ENCODE measurements at places on chromosomes 2 and 18.

GRCh38 chr18:2853926-2854664 lies 7.3 kb downstream of the EMILIN2 start:
- no peak for ATAC-seq
- no peak overlapping the region for H3K4me3 ChIP-seq
- no peaks in the 10 kb centered on the region for H3K4me1 ChIP-seq
- H3K27ac ChIP-seq: peak overlapping the region; percentile 32

GRCh38 chr2:58852243-58852642 lies 611.1 kb upstream of the FANCL start:
- peak; percentile 63 for ATAC-seq
- H3K27me3 ChIP-seq: no peaks in the 10 kb centered on the region

DNA sequence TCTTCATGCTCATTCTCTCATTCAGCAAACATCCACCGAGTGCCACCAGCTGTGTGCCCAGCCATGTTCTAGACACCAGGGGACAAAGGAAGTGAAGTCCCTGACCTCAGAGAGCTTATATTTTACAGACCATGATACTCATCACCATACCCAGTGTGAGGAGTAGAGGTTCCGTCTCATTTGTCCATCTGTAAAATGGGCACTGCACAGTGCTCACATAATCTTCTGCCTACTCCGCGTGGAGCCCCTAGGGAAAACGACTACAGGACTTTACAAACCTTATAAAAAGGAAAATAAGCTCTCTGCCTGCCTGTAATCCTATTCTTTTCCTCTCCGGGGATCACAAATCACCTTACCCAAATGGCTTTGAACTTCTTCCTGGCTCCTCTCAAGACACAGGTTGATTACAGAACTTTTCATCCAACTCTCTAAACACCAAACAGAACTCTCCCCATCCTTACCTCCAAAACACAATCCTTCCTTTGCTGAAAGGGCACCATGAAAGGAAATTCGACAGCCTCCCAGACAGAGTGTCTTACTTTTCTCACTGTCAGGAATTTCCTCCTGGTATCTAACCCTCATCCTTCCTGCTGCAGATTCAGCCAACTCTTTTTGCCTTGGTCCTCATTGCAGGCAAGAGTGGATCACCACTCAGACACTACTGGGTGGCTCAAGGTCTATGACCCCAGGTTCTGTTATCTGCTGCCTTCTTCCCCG lies 99.5 kb downstream of the TNS1 start:
- ATAC-seq: no peak
- peak overlapping the region; percentile 97 for H3K27ac ChIP-seq
- no peaks in the 10 kb centered on the region for H3K36me3 ChIP-seq
- peaks cover 96% of the 10 kb centered on the region for H3K4me1 ChIP-seq

DNA sequence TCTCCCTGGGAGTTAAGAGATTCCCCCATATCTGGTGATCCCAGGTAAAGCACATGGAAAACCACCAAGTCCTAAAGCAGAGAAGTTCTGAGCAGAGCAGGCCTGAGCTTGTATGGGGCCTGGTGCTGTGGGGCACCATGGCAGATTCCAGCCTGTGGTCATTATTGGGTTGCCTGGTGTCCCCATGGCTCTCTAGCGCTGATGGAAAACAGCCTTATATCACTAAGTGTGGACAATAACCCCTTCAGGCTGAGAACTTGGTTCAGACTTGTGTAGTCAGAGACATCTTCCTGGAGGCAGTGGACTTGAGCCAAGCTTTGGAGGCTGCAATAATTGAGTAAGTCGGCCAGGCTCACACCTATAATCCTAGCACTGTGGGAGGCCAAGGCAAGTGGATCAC lies 96.8 kb downstream of the MCFD2 start:
- H3K36me3 ChIP-seq: no peaks in the 10 kb centered on the region
- no peaks in the 10 kb centered on the region for H3K27me3 ChIP-seq
- peak overlapping the region; percentile 84 for H3K27ac ChIP-seq
- H3K4me3 ChIP-seq: no peak overlapping the region
- H3K4me1 ChIP-seq: peaks cover 35% of the 10 kb centered on the region
- ATAC-seq: no peak

GRCh38 chr2:144835634-144836350 lies 315.9 kb upstream of the ZEB2 start:
- no peaks in the 10 kb centered on the region for H3K27me3 ChIP-seq
- H3K4me3 ChIP-seq: no peak overlapping the region
- no peak for ATAC-seq
- H3K4me1 ChIP-seq: no peaks in the 10 kb centered on the region
- no peaks in the 10 kb centered on the region for H3K36me3 ChIP-seq
- peak overlapping the region; percentile 48 for H3K27ac ChIP-seq

DNA sequence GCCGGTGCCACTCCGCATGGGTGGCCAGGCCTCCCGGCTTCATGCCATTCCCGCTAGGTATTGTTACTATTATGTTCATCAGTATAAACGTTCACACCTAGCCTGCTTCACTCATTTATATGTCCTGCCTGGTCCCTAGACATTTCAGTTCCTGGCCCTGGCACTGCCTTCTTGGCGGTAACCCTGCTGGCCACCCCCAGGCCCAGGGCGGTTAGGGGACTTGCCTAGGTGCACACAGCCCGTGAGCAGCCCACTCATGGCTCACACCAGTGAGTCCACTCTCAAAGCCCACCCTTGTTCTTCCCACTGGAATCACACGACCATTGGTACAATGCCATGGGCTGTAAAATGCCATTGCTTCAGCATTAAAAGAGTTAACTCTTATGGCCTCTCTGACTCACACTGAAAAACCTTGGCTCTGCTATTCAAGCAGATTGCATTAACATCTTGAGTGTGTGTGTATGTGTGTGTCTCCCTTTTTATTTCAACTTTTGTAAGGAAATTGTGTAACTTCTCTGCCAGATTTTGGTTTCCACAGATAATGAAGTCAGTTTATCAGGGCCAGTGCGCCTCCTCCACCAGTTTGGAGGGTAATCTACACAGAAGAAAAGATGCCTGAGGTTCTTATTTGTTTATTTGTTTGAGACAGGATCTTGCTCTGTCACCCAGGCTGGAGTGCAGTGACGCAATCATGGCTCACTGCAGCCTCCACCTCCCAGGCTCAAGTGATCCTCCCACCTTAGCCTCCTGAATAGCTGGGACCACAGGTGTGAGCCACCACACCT lies 74.2 kb downstream of the RAB31 start:
- no peaks in the 10 kb centered on the region for H3K36me3 ChIP-seq
- H3K4me1 ChIP-seq: peaks cover 8% of the 10 kb centered on the region
- peak; percentile 67 for ATAC-seq
- no peak overlapping the region for H3K27ac ChIP-seq
- no peaks in the 10 kb centered on the region for H3K27me3 ChIP-seq

DNA sequence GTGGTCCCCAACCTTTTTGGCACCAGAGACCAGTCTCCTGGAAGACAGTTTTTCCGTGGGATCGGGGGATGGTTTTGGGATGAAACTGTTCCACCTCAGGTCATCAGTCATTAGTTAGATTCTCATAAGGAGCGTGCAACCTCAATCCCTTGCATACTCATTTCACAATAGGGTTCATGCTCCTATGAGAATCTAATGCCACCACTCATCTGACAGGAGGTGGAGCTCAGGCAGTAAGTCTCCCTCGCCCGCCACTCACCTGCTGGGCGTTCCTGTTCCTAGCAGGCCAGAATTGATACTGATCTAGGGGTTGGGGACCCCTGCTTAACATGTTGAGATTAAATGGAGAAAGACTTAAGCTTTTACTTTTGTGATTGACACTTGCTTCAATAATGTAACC lies 9.9 kb downstream of the NABP1 start:
- H3K36me3 ChIP-seq: no peaks in the 10 kb centered on the region
- peaks cover 3% of the 10 kb centered on the region for H3K4me1 ChIP-seq
- H3K27me3 ChIP-seq: peaks cover 7% of the 10 kb centered on the region
- ATAC-seq: no peak
- no peak overlapping the region for H3K4me3 ChIP-seq
- no peak overlapping the region for H3K27ac ChIP-seq

DNA sequence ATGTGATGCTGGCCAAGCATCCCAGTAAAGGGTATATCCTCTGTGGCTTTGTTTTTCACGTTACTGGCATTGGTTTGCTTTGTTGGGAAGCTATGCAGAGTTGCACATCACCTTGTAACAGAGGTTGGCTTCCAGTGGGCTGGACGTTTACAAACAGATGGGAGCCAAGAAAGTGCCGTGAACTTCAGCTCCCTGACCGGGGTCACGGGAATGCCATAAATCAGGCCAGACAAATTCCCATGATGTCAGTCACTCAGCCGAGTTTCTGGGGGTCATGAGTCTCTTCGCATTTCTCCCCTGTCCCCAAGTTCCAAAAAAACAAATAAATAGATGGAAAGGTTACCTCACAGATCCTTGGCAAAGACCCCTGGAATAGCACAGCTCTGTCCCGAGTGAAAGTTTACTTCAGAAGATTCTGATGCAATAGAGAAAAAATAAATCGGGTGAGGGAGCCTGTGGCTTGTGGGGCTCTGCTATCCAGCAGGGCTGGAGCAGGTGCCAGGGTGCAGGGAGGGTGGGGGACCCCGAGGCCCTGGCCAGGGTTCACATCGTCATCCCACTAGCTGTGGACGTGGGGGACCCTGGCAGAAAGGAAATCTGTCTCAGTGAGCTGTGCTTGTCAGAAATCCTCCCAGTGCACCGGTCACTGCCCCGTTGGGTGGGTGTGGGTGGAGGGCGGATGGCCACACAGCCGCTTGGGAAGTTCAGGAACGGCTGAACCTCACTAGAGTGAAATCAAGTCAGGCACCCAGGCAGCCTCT lies 27.8 kb downstream of the TWIST2 start:
- peak overlapping the region; percentile 53 for H3K27ac ChIP-seq
- ATAC-seq: peak; percentile 85
- H3K4me3 ChIP-seq: no peak overlapping the region

- H3K4me3 ChIP-seq: no peak overlapping the region
- H3K27ac ChIP-seq: no peak overlapping the region
- no peaks in the 10 kb centered on the region for H3K36me3 ChIP-seq
- peaks cover 8% of the 10 kb centered on the region for H3K27me3 ChIP-seq
These were observed 26.2 kb upstream of the PMAIP1 start for GRCh38 chr18:59873641-59874040.

- no peak for ATAC-seq
- H3K4me1 ChIP-seq: no peaks in the 10 kb centered on the region
- no peaks in the 10 kb centered on the region for H3K27me3 ChIP-seq
- H3K4me3 ChIP-seq: no peak overlapping the region
- no peaks in the 10 kb centered on the region for H3K36me3 ChIP-seq
These were observed 59.8 kb downstream of the GTF2A1L start for GRCh38 chr2:48677450-48677849.

- no peaks in the 10 kb centered on the region for H3K27me3 ChIP-seq
- peaks cover 37% of the 10 kb centered on the region for H3K4me1 ChIP-seq
- peak; percentile 10 for ATAC-seq
- peak overlapping the region; percentile 35 for H3K27ac ChIP-seq
These were observed 22.3 kb upstream of the RHOB start for GRCh38 chr2:20424300-20425290.

- no peak overlapping the region for H3K4me3 ChIP-seq
- H3K27me3 ChIP-seq: no peaks in the 10 kb centered on the region
- H3K27ac ChIP-seq: no peak overlapping the region
- H3K36me3 ChIP-seq: no peaks in the 10 kb centered on the region
These were observed 411.4 kb downstream of the TSN start for GRCh38 chr2:122166820-122167219.

DNA sequence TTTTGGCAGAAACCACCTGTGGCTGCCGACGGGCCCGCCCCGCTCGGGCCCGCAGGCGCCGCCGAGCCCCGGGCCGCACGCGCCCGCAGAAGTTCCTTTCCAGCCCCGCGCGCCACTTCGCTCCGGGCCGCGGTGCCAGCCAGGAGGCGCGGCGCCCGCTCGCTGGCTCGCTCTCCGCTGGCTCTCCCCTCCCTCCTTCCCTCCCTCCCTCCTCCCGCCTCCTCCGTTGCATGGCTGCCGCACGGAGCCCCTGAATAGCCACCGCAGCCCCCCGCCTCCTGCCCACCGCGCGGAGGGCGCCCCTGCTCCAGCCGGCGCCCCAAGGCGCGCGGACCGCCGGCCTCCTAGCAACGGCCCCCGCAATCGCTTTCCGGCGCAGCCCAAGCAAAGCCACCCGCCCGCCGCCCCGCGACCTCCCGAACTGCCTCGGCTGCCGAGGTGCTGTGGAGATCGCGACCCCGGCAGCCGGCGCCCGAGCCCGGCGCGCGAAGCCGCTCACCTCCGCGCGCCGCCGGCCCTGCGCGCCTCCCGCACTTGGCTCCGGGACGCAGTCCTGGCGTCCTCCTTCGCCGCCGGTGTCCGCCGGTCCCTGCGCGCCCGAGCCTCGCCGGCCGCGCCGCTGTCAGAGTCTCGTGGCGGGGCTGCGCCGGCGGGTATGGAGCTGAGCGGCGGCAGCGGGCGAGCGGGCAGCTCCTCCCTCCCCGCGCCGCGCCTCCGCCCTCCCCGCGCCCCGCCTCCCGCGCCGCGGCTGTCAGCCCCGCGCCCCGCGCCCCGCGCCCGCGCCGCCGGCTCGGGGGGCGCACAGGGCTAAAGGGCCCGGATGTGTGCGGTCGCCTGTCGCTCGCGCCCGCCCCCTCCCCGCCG lies at the start of gene ZBTB7C:
ZBTB7C (minus strand) TSS at position 657 of the 864 bp plus-strand sequence.
- peak within 1 kb of the TSS; percentile 77 for H3K4me3 ChIP-seq
- ATAC-seq: peak; percentile 51
- H3K27ac ChIP-seq: peak within 1 kb of the TSS; percentile 93
- H3K4me1 ChIP-seq: no peaks in the 10 kb centered on the region

- no peak overlapping the region for H3K4me3 ChIP-seq
- peaks cover 5% of the 10 kb centered on the region for H3K4me1 ChIP-seq
- H3K27ac ChIP-seq: no peak overlapping the region
- no peaks in the 10 kb centered on the region for H3K27me3 ChIP-seq
These were observed 213.3 kb downstream of the SETBP1 start for GRCh38 chr18:44893966-44894365.

DNA sequence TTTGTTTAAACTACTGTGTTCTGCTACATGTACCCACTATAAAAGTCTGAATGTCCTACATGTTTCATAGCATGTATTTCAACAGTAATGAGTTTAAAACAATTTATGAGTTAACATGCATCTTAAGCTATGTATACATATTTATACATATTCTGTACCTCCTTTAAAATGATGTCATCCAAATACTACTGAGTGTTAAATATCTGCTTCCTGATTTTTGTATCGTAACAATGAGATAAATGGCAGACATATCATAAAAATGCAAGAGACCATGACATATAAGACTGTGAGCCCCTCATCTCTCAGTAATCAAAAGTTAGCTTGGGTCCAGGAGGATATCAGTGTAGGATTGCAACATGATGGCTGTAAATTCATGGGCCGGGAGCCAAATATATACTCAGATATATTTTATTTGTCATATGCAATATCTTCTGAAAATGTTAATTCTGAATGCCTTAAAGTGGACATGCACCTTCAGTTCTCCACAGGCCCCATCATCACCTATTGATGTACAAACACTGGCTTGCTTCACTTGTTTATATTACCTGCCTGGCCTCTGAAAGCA lies 3.6 kb downstream of the COL5A2 start:
- ATAC-seq: no peak
- no peaks in the 10 kb centered on the region for H3K4me1 ChIP-seq

DNA sequence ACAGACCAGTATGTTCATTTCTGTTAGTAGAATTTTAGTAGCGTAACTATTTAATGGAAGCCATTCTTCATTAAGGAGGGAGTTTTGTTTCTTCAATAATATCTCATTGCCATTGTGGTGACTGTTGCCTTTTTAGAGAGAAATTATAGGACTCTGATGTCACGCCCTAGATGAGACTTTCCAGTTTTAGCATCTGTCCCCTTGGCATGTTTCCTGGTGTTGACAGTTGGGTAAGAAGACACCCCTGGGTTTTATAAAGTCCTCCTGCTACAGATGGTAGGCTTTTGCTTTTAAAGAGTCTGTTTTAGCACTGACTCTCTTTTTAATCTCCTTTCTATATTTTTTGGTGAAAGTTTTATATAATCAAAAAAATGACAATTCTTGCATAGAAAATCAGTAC lies 41.9 kb downstream of the KCNJ3 start:
- H3K4me1 ChIP-seq: no peaks in the 10 kb centered on the region
- no peak overlapping the region for H3K27ac ChIP-seq
- H3K27me3 ChIP-seq: no peaks in the 10 kb centered on the region
- H3K4me3 ChIP-seq: no peak overlapping the region
- H3K36me3 ChIP-seq: no peaks in the 10 kb centered on the region

All from gastroesophageal sphincter (tissue), 4 donors.